ENCODE measurements at places on chromosomes 7 and 10.

DNA sequence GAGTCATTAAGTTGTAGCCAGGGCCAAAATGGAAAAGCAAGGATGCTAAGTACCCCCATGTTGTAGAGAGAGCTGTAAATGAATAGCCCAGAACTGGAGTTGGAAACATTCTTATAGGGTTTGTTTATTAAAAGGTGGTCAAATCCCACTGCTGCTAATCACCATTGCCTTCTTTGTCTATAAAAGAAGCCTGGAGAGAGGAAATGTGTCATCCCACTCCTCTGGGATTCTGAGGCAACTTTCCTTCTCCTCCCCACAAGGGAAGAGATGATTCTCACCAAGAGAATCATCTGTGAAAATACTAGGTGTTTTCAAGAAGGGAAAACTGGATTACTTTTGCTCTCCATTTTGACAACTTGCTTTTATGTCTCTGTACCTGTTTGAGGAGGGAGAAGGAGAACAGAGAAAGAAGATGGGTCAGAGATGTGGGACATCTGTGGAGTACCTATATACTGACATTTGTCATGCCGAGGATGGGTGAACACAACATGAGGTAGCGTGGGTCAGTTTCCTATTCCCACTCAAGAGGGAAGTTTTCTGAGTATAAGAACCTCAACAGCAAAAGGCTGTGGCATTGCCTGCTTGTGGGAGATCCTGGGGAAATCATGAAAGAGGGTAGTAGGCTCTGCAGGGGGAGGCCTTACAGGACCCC is 262.2 kb downstream of the KIF20B start:
- no peak for DNase-seq

- DNase-seq: no peak
These were observed at the start of gene CALML5 for GRCh38 chr10:5499493-5500140. Gene CALML5, minus strand, starts transcription at chr10:5499570. Its CDS starts 132 bp downstream, at chr10:5499438.

- DNase-seq: no peak
These were observed 8.0 kb downstream of the LAMB4 start for GRCh38 chr7:108122181-108122580.

DNA sequence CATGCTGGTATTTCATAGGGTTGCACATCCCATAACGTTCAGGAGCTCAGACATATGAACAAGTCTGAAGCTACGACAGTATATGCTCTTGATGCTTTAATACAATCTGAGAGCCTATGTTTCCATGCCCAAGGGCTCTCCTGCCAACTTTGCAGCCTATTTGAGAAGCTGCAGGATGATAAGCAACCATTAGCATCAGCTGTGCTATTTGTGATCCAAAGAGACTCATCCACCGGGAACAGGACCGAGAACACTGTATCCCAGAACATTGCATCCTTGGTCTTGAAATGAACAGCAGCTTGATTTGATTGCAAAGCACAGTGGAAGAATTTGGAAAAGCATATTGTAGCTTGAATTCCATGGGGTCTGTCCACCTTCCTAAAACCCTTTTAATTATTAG is 156.2 kb upstream of the PTER start:
- DNase-seq: no peak

DNA sequence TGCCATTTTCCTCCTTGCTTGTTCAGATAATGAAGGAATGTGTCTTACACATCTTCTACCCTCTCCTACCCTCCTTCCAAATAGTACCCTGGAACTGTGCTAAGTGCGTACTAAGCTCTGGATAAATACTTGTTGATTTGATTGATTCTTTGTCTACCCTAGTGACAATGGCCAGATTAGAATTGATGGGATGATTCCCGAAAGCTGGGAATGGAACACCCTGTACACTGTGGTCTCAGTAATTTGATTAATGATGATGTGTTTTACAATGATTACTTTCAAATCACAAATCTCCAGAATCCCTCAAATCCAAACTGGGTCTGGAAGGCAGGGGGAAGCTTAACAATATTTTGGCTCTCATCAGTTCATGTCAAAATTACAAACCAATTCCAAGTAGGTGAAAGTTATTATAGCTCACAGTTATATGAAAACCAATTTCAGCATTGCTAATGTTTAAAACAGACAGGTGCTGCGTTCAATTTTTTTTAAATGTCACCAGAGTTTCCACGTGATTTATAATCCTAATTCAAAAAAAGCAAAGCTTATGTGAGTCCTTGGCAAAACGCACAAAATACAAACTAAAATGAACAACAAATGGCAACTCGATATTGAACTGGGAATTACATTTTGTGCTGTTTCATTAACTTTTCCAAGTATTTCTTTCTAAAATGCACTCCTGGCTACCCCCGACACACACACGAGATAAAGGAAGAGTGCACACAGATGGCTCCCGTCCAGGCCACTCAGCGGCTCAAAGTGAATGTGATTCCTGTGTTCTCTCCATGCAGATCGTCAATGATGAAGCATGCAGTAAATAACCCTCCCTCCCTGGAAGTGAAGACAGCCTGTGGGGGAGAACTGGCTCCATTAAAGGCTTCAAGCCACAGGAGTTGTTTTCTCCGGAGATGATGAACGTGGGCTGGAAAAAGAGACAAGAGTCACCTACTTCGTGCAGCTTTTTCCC is 21.7 kb upstream of the ADRB1 start:
- no peak for DNase-seq

DNA sequence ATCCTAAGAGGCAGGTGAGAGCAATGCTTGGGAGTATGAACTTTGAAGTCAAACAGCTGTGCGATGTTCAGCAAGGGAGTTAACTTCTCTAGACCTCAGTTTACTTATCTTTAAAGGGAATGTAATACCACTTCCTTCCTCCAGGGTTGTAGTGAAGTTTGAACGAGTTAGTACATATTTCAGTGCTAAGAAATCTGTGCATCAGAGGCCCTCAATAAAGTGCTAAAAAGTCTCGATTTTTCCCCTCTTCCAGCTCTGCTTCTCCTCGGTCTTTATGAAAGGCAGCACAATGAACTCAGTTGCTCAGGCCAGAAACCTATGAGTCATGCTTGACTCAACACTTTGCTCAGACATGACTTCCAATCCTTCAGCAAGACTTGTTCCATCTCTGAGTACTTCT is 418.9 kb downstream of the MDFIC start:
- no peak for DNase-seq

DNA sequence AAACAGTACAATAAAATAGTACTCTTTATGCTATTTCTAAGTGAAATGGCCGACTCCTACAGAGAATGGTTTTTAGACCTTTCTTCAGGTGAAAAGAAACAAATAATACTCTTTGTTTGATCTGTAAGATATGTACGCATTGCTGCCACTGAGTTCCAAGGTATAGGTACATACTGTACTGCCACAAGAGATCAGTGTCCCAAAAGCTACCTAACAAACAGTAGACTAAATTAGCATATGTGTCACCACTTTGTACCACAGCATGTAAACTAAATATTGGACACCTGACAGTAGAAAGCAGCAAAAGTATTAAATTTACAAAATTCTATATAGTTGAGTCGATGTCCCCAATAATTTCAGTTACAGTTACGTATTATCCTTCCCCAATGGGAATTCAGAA is 14.4 kb downstream of the MTPN start:
- DNase-seq: no peak

DNA sequence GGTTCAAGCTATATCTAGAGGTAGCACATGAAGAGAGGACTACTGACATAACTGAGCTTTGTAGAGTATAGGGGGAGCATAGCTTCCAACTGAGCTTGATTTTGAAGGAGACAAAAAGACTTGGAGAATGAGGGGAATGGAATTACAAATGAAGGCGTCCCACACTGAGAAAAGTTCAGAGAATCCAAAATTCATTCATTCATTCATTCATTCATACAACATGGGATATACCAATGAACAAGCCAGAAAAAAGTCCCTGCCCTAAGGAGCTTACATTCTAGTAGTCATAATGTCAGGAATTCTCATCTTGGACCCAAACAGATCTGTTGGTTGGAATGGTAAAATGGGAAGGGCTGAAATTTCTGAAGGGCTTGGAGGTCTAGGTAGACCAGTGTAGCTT is 62.0 kb downstream of the ENTPD1 start:
- DNase-seq: no peak

DNA sequence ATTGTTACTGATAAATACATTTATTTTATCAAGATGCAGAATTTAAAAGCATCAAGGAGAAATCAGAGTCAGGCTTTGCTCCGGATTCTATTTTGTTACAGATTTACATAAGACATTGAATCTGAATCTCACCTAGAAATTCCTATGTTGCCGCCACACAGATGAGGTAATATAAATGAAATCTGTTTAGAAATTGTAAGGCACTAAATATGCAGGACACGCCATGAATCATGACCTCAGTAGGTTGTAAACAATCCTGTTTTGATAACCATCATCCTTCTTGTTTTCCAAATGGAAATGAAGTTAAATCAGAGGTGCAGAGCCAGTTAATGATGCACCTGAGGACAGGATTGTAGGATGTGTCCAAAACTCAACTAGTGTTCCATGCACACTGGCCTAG is 778.0 kb downstream of the MAGI2 start:
- no peak for DNase-seq

- no peak for DNase-seq
These were observed 56.2 kb upstream of the ABLIM1 start for GRCh38 chr10:114714281-114714741.

- DNase-seq: no peak
These were observed 400.9 kb downstream of the SUGCT start for GRCh38 chr7:40535678-40536077.

- DNase-seq: no peak
These were observed 86.5 kb upstream of the GRB10 start for GRCh38 chr7:50869108-50869725.

DNA sequence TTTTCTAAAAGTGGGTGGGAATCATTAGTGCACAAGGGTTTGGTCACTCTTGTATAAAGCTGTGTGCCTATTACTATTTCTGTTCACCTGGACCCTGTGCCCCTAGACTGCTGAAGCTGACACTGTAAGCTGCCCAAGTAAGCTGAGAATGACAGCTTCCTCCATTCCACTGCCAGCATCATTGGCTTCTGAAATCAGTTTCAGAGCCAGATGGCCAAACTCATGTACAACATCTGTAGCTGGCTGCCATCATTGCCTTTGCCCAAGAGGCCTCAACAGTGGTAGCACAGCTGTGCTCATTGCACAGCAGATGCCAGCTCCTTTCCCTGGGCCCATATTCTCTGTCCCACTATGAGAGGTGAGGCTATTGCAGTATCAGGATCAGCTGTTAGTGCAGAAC is 165.7 kb downstream of the CPEB3 start:
- no peak for DNase-seq

DNA sequence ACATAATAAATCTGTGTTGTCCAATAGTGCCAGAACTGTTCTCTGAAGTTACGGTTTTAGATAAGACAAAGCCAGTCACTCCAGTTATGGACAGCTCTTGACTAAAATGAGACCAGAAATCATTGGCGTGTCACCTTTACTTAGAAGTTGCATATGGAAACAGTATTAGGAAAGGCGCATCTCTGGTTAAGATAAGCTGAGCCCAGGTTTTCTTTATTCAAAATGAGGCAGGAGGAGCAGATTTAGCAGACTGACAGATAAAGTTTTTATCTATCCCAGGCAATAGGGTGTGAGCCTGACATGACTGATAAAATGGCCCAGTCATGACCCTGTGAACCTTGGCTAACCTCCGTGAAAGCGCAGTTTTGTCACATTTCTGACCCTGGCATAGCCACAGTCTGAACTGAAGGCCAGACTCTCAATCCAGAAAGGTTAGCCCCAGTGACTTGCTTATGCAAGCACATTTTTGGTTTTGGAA is 4.2 kb downstream of the CYP26A1 start:
- DNase-seq: no peak

DNA sequence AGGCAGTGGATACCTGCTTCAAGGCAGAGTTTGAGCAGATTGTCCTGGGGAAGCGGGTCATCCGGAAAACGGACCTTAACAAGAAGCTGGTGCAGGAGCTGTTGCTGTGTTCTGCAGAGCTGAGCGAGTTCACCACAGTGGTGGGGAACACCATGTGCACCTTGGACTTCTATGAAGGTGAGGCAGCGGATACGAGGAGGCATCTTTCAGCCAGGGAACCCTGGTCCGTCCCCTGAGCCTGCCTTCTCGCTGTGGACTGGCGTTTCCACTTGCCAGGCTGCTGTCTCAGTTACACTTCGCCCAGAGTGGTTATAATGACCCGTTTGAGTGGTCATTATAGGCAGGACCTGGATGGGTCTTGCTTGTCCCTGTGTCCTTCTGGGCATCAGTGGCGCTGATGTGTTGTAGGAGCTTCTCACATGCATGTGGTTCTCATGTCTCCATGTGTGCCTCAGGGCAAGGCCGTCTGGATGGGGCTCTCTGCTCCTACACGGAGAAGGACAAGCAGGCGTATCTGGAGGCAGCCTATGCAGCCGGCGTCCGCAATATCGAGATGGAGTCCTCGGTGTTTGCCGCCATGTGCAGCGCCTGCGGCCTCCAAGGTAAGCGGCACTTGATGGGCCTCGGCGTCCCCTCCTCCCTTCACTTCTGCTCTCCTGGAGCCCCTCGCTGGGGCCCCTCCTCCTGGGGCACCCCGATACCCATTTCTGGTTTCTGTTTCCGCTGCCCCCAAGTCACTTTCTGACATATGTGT is 18.0 kb downstream of the UPP1 start:
- no peak for DNase-seq

DNA sequence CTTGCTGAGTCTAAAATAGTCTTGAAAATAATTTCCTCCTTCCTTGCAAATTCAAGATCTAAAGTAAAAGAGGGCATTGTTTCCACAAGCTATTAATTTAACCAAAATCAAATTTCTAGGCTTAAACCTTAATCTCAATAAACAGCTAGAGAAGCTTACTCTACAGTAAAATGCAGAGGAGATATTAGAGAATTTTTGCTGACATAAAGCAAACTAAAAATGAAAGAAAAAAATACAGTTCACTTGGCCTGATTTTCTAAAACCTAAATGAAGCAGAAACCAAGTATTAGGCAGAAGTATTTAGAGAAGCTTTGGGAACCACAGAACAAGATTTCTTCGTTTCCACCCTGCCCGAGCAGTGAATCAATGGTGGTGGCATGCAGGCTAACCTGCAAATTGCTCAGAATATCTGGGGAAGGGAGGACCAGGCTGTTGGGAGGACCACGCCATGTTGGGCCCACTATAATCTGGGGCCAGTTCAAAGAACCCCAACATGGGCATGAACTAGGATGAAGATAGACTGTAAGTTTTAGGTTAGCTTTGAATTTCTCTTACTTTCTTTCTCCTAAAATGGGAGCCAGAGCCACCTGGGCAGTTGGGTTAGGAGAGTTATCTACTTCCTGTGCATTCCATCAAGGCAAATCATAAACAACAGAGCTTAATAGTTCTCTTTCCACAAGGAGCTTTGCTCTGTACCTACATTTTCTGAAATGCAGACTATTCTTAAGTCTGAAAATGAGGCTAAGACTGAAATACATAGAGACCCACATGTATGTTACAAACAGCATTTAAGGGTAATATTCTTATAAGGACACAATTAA is 4.1 kb downstream of the LAMB1 start:
- no peak for DNase-seq

GRCh38 chr7:121019018-121019417 is 30.5 kb downstream of the CPED1 start:
- DNase-seq: no peak

Measured in activated CD4-positive, CD25-positive, alpha-beta regulatory T cell (primary cell).